NK-92 treated with Interleukin-12 subunit alpha and Interleukin-12 subunit beta, amount 100 ng/mL, for 24 hours (cell line): ENCODE measurements at places on chromosomes 11 and 22.

GRCh38 chr11:100857236-100858005 is 170.3 kb downstream of the ARHGAP42 start:
- no peak for DNase-seq

- no peak for DNase-seq
Observed at GRCh38 chr11:41955066-41955465, 495.6 kb upstream of the LRRC4C start.

DNA sequence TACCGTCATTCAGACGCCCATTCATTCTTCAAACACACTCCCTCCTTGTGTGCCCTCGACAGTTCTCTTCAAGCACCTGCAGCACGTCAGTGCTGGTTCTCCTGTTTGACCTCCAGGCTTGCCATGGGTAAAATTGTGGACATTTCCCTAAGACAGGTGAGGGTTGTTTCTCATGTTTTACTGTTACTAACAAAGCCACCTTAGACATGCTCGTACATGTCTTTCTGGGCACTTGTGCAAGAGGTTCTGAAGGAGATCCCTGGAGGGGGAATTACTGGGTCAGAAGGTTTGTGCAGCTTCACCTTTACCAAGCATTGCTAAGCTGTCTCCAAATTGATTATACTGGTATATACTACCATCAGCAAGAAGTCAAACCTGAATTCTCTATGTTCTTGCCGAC is 189.7 kb upstream of the TMEM45B start:
- no peak for DNase-seq

GRCh38 chr11:65983589-65983987 is 18.4 kb downstream of the EIF1AD start:
- no peak for DNase-seq

DNA sequence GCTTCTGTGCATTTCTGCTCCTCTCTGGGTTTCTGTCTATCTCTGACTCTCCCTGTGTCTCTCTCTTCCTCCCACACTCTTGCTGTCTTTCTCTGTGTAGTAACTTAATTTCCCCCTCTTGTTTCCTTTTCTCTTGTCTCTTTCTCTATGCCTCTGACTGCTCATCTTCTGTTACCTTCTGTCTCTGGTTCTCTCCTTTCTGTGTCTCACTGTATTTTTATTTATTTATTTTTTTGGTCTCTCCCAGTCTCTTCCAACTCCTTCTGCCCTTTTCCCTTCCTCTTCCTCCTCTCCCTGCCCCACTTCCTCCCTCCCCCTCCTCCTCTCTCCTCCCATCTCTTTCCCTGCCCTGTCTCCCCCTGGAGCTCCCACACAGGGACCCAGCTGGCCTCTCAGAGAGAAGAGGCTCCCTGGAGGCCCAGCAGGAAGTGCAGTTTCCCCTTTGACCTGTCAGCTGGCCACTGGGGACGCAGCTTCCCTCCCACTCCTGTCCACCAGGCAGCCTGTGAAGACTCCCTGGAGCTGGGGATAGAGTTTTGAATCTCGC is 38.3 kb upstream of the MYH9 start:
- no peak for DNase-seq

DNA sequence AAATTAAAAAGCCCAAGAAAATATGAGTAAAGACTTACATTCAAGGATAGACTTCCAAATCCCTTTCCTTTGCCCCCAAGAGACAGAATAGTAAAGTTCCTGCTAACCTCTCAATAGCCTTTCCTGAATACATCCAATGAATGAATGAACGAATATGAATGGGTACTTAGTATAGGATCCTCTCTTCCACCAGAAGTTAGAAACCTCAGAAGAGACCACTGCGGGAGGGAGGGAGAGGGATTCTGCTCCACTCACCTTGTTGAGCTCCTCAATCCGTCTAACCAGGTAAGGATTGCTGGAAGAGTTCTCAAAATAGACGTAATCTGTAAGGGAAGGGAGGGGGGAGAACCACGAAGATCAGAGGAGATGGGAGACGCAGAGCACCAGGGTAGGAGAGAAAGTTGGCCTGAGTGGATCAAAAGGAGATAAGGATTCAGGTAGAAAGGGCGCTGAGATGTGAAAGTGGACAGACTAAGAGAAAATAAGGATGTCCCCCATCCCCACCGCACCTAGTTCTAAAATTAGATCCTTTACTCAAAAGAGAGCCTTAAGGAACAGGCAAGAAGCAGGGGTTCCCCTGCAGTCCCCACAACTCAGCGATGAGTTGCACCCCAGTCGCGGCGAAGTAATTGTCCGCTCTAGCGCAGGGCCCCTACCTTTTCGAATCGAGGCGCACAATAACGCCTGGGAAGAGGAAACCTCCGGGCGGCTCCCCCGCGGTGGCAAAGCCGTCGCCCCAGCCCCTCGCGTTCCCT is 1.1 kb downstream of the MTA2 start:
- no peak for DNase-seq
